ENCODE measurements at places on chromosomes 2 and 18.

- DNase-seq, result no peak
Observed at GRCh38 chr2:218998414-218999002, 5.3 kb upstream of the CRYBA2 start.

- no peak for DNase-seq
Observed at GRCh38 chr2:72994991-72995380, 76.5 kb downstream of the SFXN5 start.

- no peak for DNase-seq
Observed at GRCh38 chr2:69509011-69509749, 71.9 kb upstream of the NFU1 start.

GRCh38 chr18:35694808-35695207 lies 113.3 kb downstream of the GALNT1 start:
- DNase-seq, result no peak

GRCh38 chr2:175195012-175195411 lies 13.5 kb upstream of the ATP5MC3 start:
- no peak for DNase-seq

- no peak for DNase-seq
Observed at GRCh38 chr2:32496662-32497061, 131.2 kb upstream of the TTC27 start.

DNA sequence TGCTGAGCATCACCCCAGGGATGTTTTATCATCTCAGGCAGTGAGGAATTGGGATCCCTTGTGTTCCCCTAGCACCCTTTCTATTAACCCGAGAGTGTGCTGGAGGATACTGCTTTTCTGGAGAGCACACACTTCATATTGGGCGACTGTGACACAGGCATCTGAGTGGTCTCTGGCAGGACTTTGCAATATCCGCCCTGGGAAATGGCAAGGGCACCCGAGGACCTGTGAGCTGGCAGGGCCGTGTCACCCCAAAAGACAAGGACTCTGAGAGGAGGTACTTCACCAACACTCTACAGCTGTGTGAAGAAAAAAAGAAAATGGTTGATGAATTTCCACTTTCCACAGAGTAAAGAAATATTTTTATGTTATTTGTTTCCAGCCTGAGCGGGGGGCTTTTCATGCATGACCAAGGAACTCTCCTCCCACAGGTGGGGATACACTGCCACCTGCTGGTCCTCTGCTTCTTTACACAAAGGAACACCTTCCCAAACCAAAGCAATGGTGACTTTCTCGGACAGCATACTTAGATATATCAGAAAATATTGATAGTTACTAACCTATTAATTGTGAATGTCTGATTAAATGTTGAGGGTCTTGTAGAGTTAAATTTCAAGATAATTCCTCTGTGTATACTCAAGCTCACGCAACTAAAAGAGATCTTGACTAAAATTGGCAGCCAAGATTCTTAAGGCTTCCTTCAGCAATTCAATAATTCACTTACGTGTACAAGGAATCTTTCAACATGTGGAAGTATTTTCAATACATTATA lies 45.9 kb upstream of the REG3G start:
- DNase-seq, result no peak

GRCh38 chr2:234594715-234595114 lies 97.8 kb upstream of the ARL4C start:
- DNase-seq, result no peak
